Right ventricle myocardium superior (tissue), 1 donor: ENCODE measurements at places on chromosomes 16 and 17. TPM values are rescaled to one million over a fixed set of nuclear protein-coding genes. Genes with fewer than 3 reads are reported as not detected.

Gene GRAPL
- 1.5 TPM for total RNA-seq

Gene ABCC6
- total RNA-seq: 1.5 TPM

Gene BRIP1
- 0.22 TPM for total RNA-seq

Gene MT1M
- 5.4 TPM for total RNA-seq

Gene ABCA10
- 6.9 TPM for total RNA-seq

Gene SRCIN1
- total RNA-seq: 2.3 TPM

Gene BEAN1
- total RNA-seq: 1.4 TPM
